ENCODE measurements at places on chromosomes 13 and 19.

DNA sequence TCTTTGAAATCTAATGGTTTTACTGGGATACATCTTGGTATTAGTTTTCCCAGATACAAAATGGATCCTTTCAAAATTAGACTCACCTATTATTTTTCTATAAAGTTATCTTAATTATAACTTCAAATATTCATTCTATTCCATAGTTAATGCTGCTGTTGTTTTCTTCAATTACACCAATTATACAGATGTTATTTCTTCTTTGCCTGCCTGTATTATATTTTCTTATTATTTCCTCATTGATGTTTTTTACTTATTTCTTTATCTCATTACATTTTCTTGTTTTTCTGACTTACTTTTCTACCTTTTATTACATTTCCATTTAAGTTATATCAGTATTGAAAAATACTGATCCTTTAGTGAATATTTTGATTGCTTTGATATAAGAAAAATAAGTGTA, 40.9 kb downstream of the SPACA7 start:
- no peak for DNase-seq

- no peak for DNase-seq
These were observed at the start of gene FRY for GRCh38 chr13:32031025-32031814. TSS of gene FRY (plus strand) at chr13:32031774. CDS start at chr13:32031796, 22 bp downstream.

GRCh38 chr13:80924596-80924995, 583.7 kb upstream of the SPRY2 start:
- no peak for DNase-seq

DNA sequence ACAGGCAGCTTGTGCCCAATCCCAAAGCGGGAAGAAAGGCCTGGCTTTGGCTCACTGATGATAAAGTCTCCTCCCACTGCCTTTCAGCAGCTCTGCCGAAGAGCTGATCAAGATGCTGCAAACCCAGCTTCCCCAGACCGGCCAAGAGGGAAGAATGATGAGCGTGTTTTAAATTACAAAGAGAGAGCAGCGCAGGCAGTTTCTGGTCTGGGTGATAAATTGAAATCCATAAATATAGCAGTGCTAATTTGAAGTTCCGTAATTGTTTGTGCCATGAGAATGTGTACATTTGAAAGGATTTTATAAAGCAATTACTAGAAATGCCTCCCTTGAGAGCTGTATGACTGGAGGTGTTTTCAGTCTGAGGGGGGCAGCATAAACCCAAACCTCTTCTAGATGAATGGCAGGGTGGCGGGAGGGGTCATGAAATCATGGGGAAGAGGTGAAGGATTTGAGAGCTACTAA, 171.8 kb downstream of the STK24 start:
- DNase-seq, result peak; percentile 15

DNA sequence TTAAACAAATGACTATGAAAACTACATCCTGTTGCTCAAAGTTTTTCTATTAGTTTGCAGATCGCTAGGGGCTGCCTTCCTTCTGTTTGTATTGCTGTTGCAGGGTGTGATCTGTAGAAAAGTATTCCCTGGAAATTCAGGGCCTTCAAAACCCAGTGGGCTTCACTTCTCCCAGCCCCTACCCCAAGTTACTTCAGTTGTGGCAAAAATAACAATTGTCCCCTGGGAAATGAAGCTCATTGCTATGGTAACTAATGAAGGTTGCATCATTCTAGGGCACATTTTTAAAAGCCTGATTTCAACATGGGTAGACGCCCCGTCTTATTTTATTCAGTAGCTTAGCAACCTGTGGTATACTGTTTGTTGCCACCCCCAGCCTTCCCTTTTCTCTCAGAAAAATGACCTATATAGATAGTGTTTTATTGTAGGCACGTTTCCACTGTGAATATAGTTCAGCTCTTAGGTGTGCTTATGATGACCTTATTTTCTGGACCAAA, 60.9 kb downstream of the WDFY2 start:
- no peak for DNase-seq

- no peak for DNase-seq
These were observed 40.7 kb upstream of the ATP11A start for GRCh38 chr13:112648966-112649690.

- DNase-seq, result no peak
These were observed 4.5 kb downstream of the MIR17HG start for GRCh38 chr13:91351980-91352379.

DNA sequence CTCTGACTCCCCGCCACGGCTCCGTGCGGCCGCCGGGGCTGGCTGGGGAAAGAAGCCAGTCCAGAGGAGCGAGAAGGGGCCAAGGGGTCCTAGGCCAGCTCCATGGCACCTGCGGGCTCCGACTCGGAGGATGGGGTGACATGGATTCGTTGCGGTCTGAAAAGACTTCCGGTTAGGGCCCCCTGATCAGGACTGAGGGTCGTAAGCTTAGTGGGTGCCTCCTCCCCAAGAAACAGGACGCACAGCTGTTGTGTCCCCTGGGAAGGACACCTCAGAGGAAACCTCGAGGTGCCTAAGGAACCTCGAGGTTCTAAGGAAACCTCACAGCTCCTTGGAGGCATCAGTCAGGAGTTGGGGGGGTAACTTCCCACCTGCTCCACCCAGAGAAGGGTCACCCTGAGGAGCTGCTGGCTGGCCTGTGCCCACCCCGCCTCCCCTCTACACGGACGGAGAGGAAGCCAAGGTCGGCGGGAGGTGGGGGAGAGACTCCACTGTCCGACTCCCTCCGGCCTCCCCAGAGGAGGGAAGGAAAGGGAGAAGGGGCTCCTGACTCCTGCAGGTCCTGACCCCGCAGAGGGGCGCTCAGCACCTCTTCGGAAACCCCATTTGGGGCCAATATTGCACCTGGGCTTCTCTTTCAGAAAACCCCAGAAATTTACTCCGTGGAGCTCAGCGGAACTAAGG, 855 bp downstream of the ATP12A start:
- no peak for DNase-seq

DNA sequence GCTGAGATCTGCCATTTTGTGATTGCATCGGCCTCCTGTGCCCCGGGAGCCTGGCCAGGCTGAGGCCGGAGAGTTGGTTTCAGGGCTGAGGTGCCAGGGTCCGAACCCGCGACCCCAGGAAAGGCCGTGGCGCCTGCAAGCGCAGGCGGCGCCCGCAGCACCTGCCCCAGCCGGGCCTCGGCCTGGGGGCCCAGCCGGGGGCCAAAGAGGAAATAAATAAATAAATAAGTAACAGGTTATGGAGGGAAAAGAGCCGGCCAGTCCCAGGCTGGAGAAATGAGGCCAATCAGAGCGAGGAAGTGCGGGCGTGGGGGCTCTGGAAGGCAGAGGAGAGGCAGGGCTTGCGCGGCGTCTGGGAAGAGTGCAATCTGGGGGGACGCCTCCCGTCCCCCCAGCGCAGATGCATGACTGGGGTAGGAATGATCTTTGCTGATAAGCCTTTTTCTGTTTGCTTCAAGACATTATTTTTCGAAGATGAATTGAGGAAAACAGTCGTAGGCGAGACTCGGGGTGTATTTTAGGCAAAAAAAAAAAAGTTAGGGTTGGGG, 145.6 kb upstream of the ZNF536 start:
- no peak for DNase-seq

GRCh38 chr13:21684576-21684975, 13.7 kb downstream of the FGF9 start:
- DNase-seq, result no peak

DNA sequence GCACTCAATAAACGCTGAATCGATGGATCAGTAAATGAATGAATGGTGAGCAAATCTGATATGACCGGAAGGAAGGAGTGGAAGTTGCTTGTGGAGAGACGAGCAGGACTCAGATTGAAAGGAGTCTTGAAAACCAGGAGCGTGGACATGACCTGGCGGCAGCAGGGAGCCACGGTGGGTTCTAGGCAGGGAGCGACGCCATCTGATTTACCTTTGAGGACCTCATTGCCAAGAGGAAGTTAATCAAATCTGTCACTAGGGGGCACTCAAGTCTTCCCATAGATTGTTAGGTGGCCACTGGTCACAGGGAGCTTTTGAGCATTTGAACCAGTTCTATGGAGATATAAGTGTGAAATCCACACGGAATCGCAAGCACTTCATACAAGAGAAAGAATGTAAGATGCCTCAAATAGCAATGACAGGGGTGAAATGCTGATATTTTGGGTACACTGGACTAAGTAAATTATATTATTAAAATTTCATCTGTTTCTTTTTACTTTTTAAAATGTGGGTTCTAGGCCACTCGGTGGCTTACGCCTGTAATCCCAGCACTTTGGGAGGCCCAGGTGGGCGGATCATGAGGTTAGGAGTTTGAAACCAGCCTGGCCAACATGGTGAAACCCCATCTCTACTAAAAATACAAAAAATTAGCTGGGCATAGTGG, 9.2 kb upstream of the FBN3 start:
- peak; percentile 80 for DNase-seq

DNA sequence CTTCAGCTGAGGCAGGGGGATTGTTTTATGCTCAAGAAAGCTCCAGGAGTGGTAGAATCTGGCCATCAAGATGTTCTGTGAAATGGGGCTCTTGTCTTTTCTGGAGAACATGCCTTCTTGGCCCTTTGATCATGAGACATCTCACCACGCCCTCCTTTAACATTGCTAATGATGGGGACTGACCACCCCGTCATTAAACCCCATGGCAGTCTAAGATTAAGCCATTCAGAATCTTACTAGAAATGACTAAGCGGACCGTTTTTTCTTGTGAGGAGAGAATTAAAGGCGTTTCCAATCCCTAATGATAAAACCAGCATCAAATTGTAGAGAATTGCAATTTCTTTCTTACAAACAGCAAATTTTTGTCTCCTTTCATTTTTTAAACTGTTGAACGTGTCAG, 89.4 kb downstream of the COL4A2 start:
- no peak for DNase-seq

DNA sequence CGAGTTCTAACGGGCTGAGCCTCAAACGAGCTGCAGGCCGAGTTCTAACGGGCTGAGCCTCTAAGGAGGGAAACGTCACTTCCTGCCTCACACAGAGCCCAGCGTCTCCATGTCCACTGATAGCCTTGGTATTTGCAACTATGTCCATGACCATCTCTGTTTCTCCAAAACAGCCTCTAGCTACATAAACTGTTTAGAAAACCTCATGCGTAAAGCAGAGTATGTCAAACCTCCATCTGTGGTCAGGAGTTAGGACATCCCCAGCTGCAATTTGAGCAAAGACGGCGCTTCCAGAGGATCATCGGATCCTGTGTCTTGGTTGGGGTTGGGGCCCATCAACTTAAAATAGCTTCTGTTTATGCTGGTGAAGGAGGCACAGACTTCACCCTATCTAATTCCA, 20.8 kb downstream of the RASA3 start:
- DNase-seq, result no peak

- no peak for DNase-seq
These were observed 2.3 kb downstream of the PRKCG start for GRCh38 chr19:53884256-53884655.

- no peak for DNase-seq
These were observed 12.2 kb upstream of the C19orf33 start for GRCh38 chr19:38291855-38292254.

DNA sequence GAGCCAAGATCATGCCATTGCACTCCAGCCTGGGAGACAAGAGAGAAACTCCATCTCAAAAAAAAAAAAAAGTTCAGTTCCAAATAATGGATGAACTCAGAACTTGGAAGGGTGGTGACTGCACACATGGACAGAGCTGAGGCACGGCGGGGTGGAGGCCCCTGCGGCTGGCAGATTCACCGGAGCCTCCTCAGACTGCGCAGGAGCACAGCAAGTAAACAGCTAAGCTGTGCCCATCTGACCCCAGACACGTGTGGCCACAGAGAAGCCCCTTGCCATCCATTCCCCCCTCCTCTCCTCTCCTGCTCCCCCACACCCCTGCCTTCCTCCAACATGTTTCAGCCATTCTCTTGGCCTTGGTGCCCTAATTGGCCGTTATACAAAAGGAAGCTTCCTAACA, 15.6 kb upstream of the PROZ start:
- no peak for DNase-seq

- DNase-seq, result no peak
These were observed 103.6 kb upstream of the MYO16 start for GRCh38 chr13:108525827-108526226.

DNA sequence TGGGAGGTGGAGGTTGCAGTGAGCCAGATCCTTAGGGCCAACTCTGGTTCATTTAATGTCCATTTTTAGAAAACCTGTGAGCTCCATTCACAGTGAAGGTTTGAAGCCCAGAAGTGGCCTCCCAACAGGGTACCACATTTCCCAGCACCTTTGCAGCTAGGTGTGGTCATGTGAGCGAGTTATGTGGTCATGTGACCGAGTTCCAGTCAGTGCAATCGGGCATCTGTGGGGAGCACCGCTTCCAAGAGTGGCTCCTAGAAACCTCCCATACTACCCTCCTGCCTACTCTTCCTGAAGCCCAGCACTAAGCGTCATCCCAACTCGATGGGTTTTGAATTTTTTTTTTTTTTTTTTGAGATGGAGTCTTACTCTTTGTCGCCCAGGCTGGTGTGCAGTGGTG, 663 bp upstream of the PLA2G4C start:
- no peak for DNase-seq

DNA sequence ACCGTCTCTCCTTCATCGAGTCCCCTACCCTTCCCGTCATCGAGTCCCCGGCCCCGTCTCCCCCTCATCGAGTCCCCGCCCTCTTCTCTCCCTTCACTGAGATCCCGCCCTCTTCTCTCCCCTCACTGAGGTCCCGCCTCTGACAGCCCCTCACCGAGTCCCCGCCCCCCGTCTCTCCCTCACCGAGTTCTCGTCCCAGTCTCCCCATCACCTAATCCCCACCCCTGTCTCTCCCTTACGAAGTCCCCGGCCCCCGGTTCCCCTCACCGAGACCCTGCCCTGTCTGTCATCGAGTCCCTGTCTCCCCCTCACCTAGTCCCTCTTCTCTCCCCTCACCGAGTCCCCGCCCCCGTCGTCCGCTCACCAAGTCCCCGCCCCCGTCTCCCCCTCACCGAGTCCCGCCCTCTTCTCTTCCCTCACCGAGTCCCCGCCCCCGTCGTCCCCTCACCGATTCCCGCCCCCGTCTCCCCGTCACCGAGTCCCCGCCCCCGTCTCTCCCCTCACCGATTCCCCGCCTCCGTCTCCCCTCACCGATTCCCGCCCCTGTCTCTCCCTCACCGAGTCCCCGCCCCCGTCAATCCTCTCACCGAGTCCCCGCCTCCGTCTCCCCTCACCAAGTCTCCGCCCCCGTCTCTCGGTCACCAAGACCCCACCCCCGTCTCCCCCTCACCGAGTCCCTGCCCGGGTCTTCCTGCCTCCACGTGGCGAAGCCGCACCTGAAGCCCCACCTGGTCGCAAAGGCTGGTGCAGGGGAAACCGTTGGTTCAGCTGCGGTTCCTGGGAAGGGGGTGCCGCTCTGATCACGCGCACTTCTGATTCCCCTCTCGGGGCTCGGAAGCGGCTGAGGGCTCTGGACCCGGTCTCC, 23.9 kb upstream of the ZNF846 start:
- peak; percentile 76 for DNase-seq

- no peak for DNase-seq
These were observed 99.6 kb downstream of the CCNA1 start for GRCh38 chr13:36531746-36532486.

DNA sequence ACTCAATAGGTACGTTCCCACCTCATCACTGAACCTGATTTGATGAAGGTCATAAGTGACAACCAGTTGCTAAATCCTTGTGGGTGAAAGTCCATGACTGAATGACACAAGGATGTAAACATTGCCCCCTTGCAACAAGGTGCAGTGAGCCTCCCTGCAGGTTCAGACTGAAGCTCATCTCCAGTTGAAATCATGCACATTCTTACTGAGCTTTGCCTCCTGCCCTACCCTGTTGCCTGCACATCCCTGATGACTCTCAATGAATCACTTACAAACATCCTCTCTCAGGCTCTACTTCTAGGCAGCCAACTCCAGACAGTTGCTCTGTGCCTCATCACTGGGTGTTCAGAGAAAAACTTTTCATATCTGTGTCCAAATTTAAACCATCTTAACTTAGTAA, 42.5 kb upstream of the ARGLU1 start:
- no peak for DNase-seq
